ENCODE measurements at places on chromosomes 7 and 10.

GRCh38 chr7:95676691-95677090, 80.4 kb upstream of the PDK4 start:
- no peak for DNase-seq

DNA sequence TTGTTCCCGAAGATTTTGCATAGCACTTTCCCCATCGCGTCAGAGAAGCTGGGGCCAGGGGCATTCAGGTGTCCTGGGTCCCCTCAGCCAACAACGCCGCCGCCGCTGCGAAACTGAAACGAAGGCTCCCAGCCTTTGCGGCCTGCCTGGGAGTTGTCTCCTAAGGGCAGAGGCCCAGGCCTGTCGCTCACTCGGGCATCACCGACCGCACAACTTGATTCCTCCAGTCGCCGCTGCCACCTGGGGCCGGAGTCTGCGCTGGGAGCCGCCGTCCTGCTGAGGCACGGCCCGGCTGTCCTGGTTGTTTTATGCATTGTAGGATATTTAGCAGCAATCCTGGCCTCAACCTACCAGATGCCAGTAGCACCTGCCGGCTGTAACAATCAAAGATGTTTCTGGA, 22.0 kb downstream of the ZSCAN25 start:
- DNase-seq, result no peak

DNA sequence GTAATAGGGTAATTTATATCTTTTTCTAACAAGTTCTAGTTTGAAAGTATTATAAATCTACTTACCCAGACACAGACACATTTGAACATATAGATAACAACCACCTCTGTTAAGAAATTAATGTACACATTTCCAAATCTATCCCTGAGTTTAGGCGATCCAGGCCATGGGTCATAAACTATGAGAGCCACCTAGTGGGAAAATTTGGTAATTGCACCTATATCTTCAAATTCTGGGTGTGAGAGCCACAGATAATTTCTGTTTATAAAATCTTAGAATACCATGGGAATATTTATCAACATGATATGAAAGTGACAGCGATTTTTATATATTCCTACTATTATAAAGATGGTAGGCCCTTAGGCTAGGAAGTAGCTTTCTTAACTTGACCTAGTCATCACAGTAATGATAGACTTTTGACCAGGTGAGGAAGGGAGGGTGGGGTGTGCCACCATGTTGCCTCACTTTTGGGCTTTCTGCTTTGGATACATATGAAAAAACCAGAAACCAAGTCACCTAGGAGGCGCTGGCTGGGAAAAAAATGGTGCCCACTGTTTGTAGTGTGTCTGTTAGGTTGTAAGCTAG, 8.0 kb upstream of the EPHA1 start:
- DNase-seq, result no peak

DNA sequence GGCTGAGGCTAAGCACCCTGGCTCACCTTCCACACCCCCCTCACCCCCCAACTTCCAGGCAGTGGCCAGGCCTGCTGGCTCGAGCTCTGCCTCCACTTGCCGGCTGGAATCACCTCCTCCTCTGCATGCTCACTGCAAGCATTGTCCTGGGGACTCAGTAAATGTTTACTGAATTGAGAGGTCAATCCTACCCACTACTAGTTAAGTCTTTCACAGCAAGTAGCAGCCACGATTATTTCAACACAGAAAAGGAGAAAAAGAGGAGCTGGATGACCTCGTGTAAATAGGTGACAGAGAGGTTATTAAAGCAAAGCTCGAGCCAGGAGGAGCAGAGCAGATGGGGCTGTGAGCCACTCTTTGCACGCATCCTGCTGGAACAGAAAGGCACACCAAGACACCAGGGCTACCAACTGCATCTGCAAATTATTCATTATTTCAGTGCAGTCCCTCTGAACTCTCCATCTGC, 32.1 kb downstream of the HIPK2 start:
- DNase-seq, result no peak

GRCh38 chr7:154698726-154699291, 304.1 kb downstream of the PAXIP1 start:
- DNase-seq, result no peak

GRCh38 chr10:130727766-130728490, 583.6 kb downstream of the TCERG1L start:
- no peak for DNase-seq

- DNase-seq, result no peak
These were observed 202.8 kb upstream of the CXCL12 start for GRCh38 chr10:44587488-44588318.

DNA sequence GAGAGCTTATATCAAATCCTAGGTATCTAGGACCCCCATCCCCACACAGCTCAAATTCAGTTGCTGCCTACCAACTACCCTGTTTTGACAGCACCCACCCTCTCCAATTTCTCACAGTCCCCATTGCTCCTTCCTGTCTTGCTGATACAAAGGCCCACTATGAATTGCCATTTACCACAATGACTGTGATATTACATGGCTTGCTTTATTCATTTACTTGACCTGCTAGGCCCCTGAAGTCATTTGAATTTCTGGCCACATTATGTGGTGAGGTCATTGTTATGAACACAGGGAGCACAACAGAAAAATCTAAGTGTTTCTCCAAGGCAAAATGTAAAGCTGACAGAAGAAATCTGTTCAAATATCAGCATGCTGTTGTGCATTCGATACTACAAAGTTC, 101.4 kb downstream of the PPP1R17 start:
- no peak for DNase-seq

DNA sequence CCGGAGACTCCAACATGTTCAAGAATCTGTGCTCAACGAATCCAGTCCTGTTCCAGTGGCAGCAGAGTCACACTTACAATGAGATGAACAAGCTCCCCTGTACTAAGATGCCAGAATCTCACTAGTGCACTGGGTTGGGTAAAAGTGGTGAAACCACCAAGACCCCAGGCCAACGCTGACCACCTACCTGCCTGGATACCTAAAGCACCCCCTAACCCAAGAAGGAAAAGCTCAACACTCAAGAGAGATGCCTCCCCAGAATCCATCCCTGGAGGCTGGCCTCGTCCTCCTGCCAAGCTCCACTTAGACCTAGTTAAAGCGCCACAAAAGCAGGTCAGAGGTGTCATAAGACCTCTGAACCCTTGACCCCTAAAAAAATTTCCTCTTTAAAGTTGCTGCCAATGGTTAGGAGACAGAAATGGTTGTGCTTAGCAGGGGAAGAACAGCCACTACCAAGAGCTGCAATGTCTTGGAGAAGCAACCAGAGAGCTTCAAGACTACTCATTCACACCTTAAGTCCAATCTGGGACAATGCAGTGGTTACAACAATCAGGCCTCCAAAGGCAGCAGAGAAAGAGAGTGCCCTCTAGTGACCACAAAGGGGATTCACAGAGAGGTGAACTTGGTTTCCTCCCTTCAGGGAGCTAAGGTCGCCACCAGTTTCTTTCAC, 94.6 kb upstream of the MACROH2A2 start:
- no peak for DNase-seq

DNA sequence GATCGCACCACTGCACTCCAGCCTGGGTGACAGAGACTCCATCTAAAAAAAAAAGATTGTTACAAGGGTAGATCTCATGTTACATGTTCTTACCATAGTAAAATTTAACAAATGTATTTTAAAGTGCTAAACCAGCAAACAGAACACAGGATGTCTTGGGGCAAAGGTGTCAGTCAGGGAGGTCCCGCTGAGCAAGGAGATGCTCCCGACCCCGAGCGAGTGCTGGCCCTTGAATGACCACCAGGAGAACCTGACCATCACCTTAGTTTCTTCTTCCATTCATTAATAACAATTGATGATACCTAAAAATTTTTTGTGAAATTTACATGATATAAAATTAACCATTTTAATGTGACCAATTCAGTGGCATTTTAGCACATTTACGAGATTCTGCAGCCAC, 241.6 kb upstream of the GPR26 start:
- DNase-seq, result no peak

DNA sequence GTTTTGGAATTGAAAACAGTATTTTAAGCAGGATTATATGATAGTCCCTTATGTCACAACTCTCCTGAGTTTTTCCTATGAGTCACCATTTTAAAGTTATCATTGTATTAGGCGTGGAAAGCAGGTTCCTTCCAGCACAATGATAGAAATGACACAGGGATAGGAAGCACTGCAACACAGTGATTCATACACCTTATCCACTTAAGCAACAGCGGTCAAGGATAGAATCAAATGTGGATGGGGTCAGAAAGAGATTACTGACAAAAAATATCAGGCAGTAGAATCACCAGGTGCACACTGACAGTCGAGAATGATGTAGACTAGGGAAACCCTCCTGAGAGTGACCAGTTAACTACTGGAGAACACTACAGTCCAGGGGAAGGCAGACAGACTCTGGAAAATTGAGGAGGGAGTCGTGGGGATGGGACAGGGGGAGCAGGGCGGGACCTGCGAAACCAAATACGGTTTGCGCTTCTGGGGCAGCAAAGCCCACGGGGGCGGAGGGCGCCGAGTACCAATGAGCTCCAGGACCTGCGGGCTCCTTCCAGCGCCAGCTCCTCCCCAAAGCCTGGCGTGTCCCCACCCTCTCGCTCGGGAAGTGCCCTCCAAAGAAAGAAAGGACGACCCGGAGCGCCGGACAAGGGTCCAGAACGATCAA, 479 bp downstream of the PNPLA8 start:
- DNase-seq, result no peak

DNA sequence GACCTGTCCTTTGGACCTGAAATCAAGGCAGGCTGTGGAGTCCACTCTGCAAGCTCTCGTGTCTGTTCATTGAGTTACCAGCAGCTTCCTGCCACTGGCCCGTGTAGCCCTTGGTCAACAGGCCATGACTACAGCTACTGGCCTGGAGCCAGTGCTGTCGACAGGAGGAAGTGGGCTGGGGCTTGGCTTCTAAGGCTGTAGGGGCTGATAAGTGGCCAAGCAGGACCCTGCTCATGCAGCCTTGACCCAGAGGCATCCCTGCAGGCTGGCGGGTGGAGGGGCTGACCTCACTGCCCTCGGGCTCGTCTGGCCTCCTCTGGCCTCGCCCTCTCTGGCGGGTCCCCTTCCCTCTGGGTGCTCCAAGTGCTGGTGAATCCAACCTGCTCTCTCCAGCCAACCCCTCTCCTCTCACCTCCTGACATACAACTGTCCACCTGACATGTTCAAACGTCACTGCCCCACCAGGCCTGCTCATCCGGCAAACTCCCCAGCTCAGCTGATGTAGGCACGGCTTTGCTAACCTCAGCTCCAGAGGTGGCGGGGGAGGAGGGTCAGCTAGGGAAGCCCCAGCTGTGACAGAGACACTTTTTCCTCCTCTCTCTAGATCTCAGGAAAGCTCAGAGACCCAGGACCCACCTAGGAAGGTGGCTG, 188.6 kb upstream of the LYZL2 start:
- no peak for DNase-seq

DNA sequence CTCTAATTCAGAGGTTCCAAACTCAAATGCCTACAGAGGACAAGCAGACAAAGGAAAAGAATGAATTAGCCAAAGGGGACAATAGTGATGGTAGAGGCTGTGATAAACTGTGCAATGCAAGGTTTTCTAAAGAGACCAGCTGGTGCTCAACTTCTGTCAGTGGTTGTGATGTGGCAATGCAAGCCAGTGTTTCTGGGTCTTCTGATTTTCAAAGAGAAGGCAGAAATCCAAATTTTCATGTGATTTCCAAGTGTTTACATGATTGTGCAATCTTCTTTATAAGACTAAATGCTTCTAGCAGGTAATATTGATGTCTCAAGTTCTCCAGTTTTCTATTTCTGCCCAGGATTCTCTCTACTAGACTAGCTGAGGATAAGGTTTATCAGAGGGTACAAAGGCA, 135.9 kb downstream of the PCDH15 start:
- DNase-seq, result no peak

DNA sequence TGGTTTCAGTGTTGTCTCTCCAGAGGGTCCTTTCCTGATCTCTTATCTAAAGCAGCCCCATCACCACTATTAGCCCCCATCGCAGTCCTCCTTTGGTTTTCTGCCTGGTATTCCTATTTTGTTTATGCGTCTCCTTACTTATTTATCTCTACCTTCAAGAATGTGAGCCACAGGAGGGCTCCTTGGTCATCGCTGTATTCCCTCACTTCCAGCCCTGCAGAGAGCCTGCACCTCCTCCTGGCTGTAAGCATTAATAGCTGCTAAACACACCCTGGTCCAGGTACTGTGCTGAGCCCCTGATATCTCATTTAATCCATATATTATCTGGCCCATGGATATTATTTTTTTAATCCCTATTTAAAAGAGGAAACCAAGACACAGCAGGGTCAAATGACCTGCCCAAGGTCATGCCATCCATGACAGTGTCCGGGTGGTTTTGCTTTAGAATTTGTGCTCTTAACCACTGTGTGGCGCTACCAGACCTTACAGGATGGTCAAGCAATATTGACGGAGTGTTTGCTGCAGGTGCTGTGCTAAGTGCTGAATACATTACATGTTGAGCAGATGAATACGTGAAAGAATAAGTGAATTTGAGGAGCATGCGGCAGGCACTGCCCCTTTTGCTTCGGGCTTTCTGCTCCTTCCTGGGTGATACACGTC, 227.2 kb downstream of the ADAM12 start:
- DNase-seq, result no peak

DNA sequence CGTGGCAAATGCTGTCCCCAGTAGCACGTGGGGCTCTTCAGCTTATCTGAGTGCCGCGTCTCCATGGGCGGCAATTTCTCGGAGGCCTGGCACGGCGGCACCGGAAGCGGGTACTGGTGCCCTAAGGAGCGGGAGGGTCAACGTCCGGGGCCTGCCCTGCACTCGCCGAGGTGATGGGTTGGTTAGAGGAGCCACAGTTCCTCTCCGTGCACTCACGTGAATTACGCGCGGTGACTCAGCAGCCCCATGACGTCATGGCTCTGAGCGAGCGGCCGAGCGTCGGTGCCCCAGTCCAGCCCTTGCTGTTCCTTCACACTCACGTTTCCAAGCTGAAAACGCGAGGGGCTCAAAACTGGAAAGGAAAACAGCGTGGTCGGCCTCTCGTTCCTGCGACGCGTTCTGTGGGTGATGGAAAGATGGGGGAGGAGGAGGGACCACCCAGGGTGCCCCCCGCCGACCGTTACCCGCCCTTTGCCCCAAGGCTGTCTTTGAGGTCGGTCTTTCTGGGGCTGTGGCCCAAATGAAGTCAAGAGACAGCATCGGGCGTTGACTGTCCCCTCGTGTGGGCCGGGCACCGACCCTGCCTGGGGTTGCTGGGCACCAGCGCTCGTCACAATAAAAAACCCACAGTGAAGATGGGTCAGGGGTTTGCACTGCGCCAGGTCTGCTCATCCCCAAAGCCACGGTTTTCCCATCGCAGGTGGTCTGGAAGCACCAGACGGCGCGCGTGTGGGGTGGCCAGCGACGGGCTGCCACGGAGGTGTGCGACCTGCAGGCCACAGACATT, 70.4 kb upstream of the CFAP46 start:
- DNase-seq, result no peak

DNA sequence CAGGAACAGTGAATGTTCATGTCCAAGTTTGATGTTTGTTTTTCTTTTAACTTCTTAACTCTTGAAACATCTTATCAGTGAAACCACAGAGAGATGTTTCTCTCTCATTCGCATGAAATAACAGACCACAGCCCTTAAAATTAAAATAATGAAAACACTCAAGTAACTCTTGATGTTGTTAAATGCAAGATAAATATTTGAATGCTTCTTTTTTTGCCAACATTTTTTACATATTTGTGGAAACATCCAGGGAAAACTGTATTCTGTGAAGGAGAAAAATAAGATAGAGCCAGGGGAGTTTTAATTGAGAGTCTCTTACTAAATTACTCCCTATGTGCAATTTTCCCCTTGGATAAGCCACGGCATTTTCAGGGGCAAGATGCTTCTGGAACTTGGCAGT, 361.8 kb upstream of the MGMT start:
- no peak for DNase-seq
